ENCODE measurements at places on chromosomes 7 and 10.

GRCh38 chr7:155234158-155234492 lies 63.6 kb upstream of the INSIG1 start:
- DNase-seq = peak; percentile 56

DNA sequence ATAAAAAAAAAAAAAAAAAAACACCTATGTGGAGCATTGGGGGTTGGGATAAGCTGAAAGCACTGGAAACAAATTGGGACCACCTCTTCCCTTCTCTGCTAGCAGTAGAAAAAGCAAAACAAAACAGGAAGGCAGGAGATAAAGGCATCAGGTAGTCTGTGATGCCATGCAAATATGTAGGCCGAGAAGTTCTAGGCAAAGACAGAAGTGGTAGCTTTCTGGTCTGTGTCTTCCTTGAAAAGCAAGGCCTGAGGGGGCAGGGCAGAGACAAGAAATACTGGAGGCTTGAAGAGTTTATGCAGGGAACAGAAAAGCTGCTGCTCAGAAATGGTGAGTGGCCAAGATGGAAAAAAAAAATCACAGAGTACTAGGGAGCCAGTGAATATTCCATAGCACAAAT lies 111.1 kb downstream of the ELMO1 start:
- DNase-seq = no peak

DNA sequence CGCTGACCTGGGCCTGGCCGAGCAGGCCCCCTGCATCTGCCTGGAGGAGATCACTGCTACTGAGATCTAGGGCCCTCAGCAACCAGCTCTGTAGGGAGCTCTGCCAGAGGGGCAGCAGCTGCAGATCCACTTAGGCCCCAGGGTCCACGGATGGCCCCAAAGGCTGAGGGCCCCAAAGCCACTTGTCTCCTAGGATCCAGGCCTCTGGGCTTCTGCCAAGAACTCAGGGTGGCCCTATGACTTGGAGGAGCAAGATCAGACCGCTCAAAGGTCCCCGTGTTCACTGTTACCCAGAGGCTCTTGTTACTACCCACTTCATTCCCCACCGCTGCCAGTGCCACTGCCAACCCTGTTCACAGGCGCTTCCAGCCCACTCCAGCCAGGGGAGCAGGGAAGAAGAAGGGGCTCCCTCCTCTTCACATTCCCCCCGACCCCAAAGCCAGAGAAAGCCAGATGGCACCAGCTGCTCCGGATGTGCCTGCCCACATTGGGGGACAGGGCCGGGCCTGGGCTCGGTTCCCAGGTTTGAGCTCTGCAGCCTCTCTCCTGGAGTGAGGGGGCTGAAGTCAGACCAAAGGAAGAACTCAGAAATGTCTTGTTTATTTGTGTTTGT lies 7.6 kb downstream of the LZTS2 start:
- DNase-seq = no peak

DNA sequence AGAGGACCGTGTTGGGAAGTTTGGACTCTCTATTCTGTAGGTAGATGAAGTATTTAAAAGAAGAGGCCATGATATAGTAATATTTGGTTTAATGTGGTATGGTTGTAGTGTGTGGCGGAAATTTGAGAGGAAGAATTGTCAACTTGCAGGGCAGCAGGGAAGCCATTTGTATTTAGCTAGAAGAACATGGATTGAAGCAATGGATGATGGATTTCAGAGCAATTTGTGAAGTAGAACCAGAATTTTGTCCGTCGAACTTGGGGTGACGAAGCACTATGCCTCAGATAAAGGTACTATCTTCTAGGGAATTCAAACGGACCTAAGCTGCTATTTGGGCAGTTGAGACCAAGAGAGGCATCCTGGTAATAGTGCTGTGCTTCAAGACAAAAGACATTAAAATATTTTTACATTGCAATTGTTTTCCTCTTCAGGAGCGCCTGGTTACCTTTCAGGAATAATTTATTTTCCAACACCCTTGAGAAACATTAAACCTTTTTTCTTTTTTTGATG lies 615 bp upstream of the WBP1L start:
- DNase-seq = no peak

DNA sequence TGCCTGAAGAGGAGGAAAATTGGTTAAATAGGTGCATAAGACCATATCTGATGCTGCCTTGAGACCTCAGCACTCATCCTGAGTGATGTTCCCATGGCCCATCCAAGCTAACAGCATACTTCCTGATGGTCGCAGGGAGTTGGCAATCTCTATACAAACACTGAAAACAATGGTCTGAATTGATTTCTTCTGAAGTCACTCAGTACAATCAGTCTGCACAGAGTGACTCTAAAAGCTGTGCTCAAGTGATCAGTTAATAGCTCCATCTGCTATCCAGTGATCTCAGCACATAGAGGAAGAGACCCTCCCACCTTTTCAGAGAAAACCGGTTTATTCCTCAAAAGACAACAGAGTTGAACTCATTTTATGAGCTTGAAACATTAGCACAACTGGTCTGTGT lies 3.9 kb downstream of the PPP1R17 start:
- no peak for DNase-seq

- DNase-seq = no peak
Measured at GRCh38 chr7:28207486-28208158, 27.0 kb upstream of the JAZF1 start.

GRCh38 chr10:120735773-120736371 lies 115.3 kb upstream of the WDR11 start:
- peak; percentile 28 for DNase-seq

GRCh38 chr7:73851410-73852338 lies 9.3 kb upstream of the TMEM270 start:
- no peak for DNase-seq

- DNase-seq = no peak
Measured at GRCh38 chr7:50659329-50659965, 94.2 kb upstream of the DDC start.

DNA sequence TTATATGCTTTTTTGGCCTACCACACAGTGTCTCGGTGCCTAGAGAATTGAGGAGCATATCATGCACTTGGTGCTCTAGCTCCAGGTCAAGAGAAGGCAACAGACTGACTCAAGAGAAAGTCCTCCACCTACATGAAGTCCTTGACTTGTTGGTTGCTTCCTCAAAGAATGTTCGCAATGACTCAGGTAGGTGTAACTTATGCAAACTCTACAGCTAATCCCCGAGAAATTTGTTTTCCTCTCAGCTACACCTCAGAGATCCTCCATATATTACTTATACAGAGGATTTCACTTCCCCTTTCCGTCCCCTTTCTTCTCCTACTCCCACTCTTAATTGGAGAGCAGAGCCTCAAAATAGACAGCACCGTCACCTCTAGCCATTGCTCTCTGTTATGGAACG lies 1013.1 kb downstream of the KCNMA1 start:
- DNase-seq = no peak

DNA sequence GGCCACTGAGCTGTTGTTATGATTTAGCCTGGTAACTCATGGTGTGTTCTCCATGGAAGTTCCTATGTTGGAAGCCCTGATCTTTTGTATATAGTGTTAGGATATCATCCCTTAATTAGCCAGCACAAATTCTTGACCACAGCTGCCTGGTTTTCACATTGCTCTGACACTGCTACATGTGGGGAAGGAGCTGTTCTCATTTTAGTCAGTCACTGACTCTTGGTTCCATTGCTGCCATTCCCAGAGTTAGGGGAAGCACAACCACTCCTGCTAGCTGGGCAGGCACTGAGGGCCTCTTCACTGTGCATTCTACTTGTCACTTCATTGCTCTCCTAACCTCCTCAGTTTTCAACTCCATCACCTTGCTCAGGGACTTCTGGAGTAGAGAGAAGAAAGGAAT lies 98.4 kb upstream of the GJD4 start:
- DNase-seq = no peak

DNA sequence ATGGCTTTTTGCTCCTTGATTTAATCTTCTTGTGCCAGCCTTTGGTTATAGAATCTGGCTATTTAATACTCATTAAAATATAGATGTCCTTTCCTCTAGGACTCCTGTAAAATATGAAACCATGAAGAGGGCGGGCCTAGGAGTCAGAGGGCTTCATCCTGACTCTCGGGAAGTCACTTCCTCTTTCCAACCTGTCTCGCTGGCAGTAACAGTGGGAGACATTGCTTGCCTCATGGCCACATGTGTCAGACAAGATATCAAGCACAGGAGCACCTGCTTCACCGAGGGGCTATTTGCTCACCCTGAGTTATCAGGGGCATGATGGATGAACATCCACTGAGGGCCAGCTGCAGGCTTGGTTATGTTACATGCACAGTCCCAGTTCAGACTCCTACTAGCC lies 31.0 kb downstream of the SLIT1 start:
- no peak for DNase-seq

DNA sequence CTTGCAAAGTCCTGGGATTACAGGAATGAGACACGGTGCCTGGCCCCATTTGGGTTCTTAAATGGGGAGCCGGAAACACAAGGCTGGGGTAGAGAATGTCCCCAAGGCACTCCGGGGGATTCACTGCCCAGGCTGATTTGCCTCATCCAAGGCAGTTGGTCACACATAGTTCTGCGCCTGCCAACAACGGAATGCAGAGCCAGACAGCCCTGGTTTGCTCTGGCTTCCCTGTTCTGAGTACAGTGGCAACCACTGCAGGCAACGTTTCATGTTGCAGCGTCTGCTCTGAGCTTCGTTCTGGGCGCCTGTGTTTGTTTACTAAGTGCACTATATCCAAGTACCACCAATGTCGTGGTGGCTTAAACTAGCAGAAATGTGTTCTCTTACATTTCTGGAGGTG lies 61.7 kb upstream of the C1QL3 start:
- DNase-seq = peak; percentile 18

DNA sequence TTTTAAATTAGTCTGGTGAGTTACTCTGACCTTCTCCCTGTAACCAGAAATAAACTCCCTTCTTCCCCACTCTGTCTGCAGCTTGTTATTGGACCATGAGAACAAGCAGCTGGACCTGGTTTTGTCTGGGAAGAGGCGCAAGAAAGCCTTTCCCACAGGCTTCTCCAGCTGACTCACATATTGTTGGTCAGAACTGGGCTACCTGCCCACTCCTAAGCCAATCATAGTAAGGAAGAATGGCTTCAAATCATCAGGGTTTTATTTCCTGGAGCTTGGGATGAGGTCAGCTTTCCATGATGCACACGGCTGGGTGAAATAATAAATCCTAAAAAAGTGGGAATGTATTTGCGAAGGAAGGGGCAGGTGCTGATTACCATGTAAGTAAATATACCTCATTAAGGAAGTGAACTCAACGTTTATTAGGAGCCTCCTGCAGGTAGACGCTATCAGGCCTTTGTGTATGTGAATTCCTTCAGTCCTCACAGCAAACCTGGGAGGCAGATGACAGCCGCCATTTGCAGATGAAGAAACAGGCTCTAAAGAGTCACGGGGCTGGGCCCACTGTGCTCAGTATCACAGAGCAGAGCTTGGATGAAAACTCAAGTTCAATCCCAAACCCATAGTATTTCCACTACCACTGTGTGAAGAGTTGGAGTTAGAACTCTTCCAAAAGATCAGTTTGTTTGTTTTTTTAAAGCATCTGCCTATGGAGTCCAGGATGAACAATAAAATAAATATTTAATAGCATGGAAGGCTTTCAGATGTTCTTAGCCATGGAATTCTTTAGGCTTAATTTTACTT lies 32.8 kb downstream of the IL15RA start:
- peak; percentile 44 for DNase-seq

GRCh38 chr10:29057822-29058331 lies 231.0 kb upstream of the LYZL1 start:
- no peak for DNase-seq

Measured in Ammon's horn (tissue), 1 donor.